ENCODE measurements at places on chromosomes 11 and 22.

- peak; percentile 39 for DNase-seq
These were observed 61.4 kb upstream of the ASPHD2 start for GRCh38 chr22:26367402-26368245.

- DNase-seq, result no peak
These were observed 93.1 kb downstream of the C11orf58 start for GRCh38 chr11:16831316-16832192.

DNA sequence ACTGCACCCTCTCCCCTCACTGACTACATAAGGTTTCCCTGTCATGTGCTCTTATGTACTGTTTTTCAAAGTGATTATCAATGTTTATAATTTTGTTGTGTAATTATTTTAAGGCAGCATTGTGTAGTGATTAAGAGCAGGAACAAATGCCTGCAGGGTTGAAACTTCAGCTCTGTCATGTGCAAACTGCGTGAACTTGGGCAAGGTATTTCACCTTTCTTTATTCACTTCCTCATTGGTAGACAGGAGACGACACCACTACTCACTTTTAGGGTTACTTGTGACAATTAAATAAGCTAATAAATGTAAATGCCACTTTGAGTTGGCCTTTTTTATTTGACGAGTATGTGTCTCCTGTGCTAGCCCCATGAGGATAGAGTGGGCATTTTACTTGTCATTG lies 86.5 kb upstream of the E2F8 start:
- DNase-seq, result no peak

GRCh38 chr11:9851366-9851765 lies 187.5 kb downstream of the SWAP70 start:
- no peak for DNase-seq

DNA sequence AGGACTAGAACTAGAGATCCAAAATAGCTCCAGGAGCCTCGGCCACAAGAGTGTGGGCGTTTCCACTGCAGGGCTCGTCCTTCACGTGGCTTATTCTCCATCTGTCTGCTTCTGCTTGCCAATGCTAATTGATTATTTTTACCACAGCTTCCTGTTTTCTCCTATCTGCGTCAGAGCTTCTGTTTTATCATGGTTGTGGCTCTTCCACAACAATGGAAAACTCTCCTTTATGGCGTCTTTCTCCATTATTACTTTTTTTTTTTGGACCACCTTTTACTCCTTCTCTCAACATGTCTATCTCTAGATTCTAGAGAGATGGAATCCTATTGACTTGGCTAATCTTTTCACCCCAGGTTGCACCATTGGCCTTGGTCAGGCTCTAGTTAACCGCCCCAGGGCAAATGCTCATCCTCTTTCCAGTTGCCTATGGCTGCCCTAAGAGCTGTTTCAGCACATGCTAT lies 25.9 kb downstream of the CAT start:
- DNase-seq, result no peak

- no peak for DNase-seq
These were observed 138.9 kb upstream of the TEAD1 start for GRCh38 chr11:12535321-12535720.

DNA sequence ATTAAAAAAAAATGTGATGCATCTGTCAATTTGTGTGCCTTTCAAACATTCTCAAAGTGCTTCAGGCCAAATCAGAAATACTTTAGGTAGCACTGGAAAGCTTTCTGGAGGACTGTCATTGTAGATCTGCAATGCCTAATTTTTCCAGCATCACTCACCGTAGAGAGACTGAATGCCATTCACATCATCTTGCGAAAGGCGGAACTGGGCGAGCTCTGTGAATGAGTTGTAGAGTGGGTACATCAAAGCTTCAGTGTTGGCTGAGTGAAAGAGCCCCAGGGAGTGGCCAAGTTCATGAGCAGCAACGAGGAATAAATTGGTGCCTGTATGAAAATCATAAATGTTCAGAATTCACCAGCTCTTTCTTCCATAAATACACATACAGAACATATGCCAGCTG lies 4.0 kb downstream of the MMP10 start:
- DNase-seq, result no peak

- DNase-seq, result no peak
These were observed 287.9 kb upstream of the MTNR1B start for GRCh38 chr11:92681586-92681985.

Measured in amniotic stem cell (primary cell).